ENCODE measurements at places on chromosomes 11 and 22. TPM values are rescaled to one million over a fixed set of nuclear protein-coding genes. Genes with fewer than 3 reads are reported as not detected.

TMEM86A gene
- total RNA-seq: 0.52 TPM

ACTN3 gene
- not detected for total RNA-seq

NFAM1 gene
- total RNA-seq: 0.12 TPM

NXPE1 gene
- total RNA-seq: not detected

OR51E1 gene
- total RNA-seq: not detected

H19 gene
- not detected for total RNA-seq

Measured in activated T-helper 1 cell treated with anti-CD3 and anti-CD28 coated beads, Interleukin-12 subunit alpha, Interleukin-12 subunit beta, Interleukin-2, Interleukin-4 antibody, amounts not matched to agents 30 ng/mL and 10 ng/mL and 1 ng/mL, durations not matched to agents 14 hours and 24 hours and 36 hours (primary cell).